ENCODE measurements at places on chromosomes 4 and X.

DNA sequence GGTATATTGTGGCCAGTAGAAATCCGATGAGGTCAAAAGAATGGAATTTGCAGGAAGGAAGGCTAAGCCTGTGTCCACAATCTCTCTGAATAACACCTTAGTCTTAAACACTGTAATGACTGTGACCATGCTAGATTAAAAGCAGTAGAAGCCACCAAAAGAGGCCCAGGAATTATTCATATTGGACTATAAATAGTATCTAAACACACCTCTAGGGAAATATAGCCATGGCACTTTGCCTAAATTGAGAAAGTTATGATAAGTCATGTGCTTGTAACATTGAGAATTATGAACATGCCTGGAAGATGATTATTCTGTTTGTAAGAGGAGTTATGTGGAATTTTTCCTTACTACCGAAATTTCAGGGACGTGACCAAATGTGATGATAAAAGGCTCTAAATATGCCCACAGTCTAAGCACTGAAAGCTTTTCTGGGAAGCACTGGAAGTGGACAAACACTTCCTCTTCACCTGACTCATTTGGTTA lies 298.5 kb downstream of the KCTD8 start:
- DNase-seq, result no peak

GRCh38 chr4:87977521-87978278 lies 2.2 kb downstream of the SPP1 start:
- no peak for DNase-seq

DNA sequence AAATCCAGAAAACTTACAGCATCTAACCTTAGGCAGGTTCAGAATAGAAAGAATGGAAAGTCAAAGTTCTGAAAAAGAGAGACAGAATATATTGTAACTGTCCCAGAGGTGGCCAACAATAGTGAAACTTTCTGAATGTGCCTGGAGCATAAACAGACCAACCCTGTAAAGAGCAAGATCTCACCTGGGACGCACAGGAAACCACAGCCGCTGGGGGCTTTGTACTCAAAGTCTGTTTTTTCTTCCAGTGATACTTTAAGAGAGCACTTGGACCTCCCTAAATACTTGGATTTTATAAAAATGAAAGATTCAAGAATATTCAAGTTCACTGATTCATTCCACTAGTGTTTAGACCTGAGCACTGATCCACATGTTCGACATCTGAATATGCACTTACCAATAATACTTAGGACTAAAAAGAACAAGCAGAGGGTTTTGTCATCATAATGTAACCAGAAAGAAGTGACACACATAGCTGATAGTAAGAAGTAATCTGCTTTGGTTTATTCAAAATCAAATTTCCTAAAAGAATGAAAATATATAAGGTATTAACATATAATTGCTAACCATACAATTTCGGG lies 35.3 kb downstream of the ARAP2 start:
- no peak for DNase-seq

DNA sequence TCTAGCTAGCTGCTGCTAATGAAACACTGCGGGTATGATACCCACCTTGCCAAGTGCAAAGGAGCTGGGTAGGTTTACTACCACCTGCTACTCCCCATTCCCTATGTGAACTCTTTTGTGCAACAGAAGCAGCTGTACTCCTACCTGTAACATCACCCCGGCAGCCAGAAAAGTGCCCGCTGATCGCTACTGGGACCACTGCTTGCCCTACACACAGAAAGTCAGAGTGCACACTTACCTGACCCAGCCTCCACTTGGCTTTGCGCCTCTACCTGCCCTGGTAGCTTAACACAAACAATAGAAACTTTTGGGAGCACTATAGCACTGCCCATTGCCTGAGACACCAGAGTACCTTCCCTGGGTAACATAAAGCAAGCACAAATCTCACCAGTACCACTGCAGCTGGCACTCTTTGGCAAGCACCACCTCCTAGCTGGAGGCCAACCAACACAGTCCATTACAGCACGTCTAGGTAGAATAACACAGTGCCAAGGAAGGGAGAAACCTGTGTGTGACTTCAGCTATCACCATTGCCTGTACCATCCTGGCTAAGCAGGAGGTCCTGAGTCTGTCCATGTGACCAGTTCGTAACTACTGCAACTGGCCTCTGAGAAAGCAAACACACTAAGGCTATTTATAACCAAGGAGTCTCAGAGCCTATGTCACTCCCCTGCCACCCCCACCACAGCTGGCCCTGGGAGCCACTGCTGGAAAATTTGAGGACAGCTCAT lies 80.1 kb downstream of the CENPC start:
- no peak for DNase-seq

GRCh38 chr4:36328130-36328529 lies 46.7 kb downstream of the DTHD1 start:
- DNase-seq, result no peak
